Activated CD8-positive, alpha-beta memory T cell treated with anti-CD3 and anti-CD28 coated beads for 1 hour (primary cell): ENCODE measurements at places on chromosomes 1 and 21.

DNA sequence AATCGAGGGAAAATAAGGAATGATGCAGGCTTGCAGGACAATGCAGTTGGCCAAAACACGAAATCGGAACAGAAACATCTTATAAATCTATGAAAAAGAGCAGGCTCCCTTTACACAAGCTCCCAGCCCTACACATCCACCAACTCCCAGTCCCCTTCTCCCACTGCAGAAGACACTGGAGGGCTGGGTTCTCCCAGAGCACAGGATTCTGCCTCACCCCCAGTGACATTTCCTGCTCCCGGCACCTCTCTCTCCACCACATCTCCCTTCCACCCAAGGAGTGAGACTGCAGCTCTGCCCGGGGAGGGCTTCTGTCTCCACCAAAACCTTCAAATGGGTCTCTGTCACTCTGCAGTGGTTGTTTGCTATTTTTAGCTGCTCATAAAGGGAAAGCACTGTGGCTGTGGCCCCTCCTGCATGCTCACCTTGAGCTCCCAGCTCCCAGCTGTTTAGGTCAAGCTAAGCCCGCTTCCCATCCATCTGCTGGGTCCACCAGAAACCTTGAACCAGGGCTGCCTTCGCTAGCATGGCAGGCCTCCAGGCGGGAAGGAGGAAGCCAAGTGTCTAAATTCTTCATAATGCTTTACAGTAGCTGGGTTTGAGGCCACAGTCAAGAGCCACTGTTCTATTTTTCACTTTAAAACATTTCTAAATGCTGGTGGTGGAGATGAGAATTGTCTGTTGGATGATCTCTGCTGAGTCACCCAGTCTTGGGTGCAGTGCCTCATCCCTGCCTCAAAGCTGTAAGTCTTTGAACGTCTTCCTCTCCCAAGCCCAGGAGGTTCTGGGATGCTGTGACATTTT is 3.3 kb upstream of the C2CD2 start:
- no peak for DNase-seq

- no peak for DNase-seq
These were observed 138.4 kb downstream of the SYT2 start for GRCh38 chr1:202571719-202572339.

DNA sequence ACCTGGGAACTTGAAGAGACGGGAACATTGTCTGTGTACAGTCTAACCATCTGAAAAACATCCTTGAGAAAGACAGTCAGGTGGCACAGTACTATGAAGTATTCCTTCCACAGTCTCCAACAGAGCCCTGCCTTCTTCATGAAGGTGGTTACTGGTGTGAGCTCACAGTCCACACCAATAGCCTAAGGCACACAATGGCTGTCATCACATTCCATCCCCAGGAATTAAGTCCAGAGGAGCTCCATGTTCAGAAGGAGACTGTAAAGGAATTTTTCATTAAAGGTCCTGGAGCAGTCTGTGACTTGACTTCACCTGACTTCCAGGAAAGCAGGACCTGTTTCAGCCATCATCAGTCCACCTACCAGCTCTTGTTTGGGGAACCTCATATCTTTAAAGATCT is 180.2 kb downstream of the C1orf21 start:
- DNase-seq: no peak

DNA sequence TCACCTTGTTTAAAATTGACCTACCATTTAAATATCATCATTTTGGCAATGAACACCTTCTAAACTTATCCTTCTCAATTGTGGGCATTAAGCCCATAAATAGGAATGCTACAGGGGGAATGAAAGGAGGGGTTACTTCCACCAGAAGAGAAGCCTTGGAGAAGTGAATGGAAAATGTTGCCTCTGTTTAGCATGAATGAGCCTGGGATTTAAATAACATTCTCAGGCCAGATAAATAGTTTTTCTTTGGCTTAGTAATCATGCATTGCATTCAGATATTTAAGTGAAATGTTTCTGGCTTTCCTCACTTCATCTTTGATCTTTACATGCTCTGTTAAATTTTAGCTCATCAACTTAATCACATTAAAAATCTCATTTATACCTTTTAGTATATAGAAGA is 284.3 kb upstream of the FMN2 start:
- DNase-seq: no peak

DNA sequence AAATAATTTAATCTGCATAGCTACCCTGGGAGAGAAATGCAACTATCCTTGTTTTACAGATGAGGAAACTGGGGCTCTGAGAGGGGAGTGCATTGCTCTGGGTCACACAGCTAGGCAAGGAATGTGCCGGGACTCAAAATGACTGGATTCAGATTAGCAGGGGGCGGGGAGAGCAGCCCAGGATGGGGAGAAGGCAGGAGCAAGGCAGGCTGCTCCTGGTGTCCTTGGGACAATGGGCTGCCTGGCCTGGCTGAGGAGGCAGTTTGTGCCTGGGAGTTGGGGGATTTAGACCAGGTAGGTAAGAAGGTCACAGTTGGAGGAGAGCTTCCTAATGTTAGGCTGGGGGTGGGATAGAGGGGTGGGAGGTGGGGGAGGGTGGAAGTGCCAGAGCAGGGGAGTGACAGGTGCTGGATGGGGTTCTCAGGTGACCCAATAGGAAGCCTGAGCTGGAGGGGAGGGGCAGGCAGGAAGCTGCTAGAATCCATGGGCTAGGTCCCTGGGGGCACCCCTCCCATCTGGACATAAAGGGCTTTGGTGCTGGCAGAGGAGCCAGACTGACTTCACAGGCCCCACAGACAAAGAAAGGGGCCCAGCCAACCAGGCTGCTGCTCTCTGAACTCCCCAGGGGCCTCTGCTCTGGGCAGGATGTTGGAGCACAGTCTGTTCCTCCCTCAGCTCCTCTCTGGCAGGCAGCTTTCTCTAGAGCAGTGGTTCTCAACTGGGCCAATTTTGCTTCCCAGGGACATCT is 29.0 kb downstream of the TRIM62 start:
- no peak for DNase-seq

DNA sequence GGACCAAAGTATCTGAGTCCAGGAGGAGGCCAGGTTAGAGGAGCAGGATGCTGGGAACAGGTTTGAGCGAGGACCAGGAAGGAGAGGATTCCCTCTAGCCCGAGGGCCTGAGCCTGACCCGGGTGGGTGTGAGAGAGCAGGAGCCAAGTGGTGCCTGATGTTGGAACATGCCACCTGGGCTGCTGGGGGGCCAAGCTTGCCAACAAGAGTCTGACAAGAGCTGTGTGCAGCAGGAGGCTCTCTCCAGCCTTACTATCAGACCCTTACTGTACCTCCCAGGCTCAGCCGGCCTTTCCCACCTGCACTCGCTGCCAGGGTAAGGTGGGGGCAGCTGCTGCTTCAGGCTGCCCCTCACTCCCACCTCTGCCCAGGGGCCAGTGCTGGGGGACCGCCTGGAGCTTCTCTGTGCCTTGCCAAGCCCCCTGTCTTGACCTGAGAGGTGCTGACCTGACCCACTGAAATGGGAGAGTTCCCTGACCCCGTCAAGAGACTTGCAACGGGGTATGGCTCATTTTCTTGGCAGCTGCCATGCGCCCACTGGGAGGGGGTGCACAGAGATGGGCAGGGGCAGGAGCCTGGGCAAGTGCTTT is 159.6 kb upstream of the VAMP3 start:
- no peak for DNase-seq

- DNase-seq: peak; percentile 31
These were observed 28.6 kb upstream of the IFNGR2 start for GRCh38 chr21:33374450-33375096.

- DNase-seq: no peak
These were observed 157.2 kb upstream of the TMEM51 start for GRCh38 chr1:14996133-14997050.

GRCh38 chr1:169943963-169944526 is 50.3 kb upstream of the SCYL3 start:
- no peak for DNase-seq

- no peak for DNase-seq
These were observed 294.5 kb upstream of the GREM2 start for GRCh38 chr1:240906477-240906876.

- no peak for DNase-seq
These were observed 483.0 kb downstream of the NCAM2 start for GRCh38 chr21:21481239-21481638.

DNA sequence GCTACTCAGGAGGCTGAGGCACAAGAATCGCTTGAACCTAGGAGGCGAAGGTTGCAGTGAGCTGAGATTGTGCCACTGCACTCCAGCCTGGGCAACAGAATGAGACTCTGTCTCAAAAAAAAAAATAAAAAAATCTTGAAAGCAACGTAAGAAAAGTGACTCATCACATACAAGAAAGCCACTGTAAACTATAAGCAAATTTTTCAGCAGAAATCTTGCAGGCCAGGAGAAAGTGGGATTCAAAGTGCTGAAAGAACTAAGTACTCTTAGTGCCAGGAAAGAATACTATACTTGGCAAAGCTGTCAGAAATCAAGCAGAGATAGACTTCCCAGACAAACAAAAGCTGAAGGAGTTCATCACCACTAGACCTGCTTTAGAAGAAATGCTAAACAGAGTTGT is 4.4 kb upstream of the HMGN1 start:
- no peak for DNase-seq

- no peak for DNase-seq
These were observed 34.3 kb downstream of the PCNX2 start for GRCh38 chr1:233261206-233261605.

DNA sequence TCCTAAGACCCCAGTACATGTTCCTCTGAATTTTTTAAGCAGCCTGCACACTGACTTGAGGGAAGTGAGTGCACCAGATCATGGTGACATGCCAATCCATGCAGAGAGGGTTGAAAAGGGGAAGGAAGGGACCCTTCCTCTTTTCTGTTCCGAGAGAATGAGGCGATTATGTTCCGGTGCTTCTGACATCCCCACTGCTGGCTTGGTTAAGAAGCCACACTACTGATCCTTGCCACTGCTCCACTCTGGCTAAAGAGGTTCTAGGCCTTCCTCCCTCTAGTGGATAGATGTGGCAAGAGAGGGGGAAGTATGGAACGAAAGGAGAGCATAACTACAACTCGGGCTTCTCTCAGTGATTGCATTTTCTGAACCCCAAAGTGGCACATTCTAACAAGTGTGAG is 1.8 kb upstream of the CYB5R1 start:
- no peak for DNase-seq

- DNase-seq: no peak
These were observed 118.8 kb downstream of the AJAP1 start for GRCh38 chr1:4773226-4773625.

- no peak for DNase-seq
These were observed 2.4 kb upstream of the ABL2 start for GRCh38 chr1:179231923-179232322.

GRCh38 chr1:12021616-12022015 is 2.3 kb downstream of the MIIP start:
- no peak for DNase-seq

- no peak for DNase-seq
These were observed 18.7 kb downstream of the CYYR1 start for GRCh38 chr21:26554365-26554764.

GRCh38 chr1:14112613-14113012 is 412.6 kb downstream of the PRDM2 start:
- no peak for DNase-seq

- no peak for DNase-seq
These were observed 62.8 kb upstream of the KIF26B start for GRCh38 chr1:245091818-245092637.

- DNase-seq: no peak
These were observed 140.6 kb downstream of the PEX14 start for GRCh38 chr1:10615332-10615731.

DNA sequence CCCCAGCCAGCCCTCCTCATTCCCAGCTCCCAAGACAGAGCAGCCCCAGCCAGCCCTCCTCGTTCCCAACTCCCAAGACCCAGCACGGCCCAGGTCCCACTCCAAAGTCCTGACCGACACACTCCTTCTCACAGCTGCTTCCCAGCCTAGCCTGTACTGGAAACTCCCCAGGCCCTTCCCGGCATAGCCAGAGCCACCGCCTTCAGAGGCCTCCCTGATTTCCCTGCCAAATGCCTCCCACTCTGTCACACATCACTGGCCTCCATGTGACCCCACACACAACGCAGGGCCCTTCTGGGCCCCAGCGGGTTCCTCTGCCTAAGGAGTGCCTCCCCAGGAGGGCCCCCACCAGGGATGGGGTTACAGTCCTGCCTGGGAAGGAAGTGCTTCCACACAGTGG is 2.8 kb downstream of the UBE2J2 start:
- DNase-seq: no peak

DNA sequence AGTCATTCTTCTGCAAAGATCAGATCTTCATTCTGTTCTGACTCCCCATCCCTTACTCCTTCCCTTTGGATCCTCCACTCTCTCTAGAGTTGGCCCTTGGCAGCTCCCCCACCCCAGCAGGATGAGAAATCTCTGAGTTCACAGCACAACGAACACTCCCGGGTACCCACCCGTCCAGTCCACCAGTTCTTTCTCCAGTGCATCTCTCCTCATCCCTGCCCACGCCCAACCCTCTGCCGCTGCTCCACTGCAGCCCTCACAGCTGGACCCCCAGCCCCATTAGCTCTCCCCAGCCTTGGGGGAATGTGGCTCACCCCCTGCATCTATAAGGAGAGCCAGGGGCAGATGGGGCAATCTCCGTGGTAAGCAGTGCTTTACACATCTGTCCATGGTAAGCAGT is 125.7 kb downstream of the MATN1 start:
- DNase-seq: no peak

DNA sequence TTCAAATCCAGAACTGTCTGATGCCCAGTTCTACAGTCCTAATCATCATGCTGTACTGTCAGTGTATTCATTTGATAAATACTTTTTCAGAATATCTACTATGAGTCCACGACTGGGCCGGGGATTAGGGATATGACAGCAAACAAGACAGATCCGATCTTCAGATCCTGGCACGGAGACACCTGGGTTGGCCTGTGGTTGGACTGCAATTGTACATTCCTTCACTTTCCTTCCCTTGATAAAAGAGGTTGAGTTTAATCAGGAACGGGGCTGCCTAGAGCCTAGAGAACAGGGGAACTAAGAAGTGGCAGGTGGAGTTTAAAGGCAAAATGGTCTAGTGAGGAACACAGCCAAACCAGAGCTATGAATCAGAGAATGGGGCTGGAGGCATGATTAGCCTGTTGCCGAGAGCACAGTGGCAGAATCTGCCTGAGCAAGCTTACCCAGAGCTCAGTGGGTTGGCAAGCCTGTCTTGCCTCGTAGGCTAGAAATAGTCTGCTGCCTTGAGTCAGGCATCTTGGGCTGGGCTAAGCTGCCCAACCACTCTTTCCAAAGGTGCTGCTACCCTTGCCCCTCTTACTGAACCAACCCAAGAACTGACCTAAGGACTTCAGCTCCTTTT is 38.1 kb upstream of the PTCH2 start:
- DNase-seq: no peak

GRCh38 chr1:77672374-77672773 is 10.1 kb downstream of the ZZZ3 start:
- no peak for DNase-seq

GRCh38 chr1:40389871-40390560 is 16.5 kb downstream of the SMAP2 start:
- DNase-seq: no peak

- no peak for DNase-seq
These were observed 169.9 kb downstream of the KCNT2 start for GRCh38 chr1:196438329-196438728.

DNA sequence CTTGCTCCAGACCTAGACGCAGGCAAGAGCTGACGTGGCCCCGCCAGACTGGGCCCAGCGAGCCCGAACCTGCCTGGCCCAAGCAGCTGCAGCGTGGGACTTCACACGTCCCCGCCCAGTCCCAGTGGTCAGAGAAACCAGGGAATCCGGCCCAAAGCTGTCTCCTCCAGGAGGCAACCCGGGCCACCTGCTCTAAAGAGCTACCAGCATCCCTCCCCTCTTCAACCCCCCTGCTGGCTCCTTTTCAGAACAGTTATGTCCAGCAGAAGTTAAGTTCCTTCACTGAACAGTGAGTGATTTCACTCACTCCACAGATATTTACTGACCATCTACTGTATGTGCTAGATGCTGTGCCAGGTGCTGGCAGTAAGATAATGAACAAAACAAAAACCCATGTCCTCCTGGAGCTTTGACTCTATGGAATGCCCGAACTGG is 2.1 kb upstream of the EFNA1 start:
- DNase-seq: no peak
